CD4-positive, alpha-beta T cell treated with Interleukin-10 for 1 hour (primary cell): ENCODE measurements at places on chromosomes 6 and 20.

- no peak for DNase-seq
These were observed 996 bp downstream of the DOK5 start for GRCh38 chr20:54476169-54477009.

DNA sequence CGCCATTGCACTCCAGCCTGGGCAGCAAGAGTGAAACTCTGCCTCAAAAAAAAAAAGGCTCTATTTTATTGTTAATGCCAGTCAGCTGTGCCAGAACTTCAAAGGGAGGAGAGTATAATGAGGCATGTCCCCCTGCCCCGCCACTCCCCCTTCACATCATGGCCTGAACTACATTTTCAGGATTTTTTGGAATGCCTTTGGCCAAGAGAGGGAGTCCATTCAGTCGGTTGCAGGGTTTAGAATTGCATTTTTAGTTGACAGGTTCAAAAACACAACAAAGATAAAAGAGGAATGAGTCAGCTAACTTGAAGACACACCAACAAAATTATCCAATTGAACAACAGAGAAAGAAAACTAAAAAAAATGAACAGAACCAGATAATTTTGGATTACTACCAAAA is 59.1 kb downstream of the CEP43 start:
- DNase-seq = no peak

DNA sequence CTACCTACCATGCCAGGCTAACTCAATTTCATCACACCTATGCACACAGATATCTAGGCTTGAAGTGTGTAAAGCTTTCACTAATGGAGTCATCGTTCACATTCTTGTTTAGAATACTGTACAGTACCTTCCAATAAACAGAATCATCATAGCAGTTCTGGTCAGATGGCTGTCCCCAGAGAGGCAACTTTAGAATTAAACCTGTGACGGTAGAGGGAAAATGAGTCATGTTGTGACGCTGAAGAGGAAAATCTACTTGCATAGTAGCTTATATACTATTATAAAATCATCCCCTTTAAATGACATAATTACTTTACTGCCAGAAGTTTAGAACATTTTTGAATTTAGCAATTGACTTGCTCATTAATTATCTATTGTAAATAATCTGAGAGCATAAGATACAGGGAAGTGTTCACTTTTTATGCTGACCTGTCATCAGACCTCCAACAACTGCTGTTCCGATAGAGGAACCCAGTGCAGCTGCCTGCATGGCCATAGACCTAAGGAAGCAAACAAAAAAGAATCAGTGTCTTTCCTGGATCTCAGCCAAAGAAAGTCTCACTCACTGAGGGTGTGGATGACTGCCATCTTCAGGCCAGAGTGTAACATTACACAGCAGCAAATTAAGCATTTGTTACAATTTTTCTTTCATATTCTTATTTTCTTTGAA is 29.8 kb downstream of the RHAG start:
- DNase-seq = peak; percentile 21

GRCh38 chr6:149254253-149254652 is 63.3 kb upstream of the TAB2 start:
- no peak for DNase-seq

DNA sequence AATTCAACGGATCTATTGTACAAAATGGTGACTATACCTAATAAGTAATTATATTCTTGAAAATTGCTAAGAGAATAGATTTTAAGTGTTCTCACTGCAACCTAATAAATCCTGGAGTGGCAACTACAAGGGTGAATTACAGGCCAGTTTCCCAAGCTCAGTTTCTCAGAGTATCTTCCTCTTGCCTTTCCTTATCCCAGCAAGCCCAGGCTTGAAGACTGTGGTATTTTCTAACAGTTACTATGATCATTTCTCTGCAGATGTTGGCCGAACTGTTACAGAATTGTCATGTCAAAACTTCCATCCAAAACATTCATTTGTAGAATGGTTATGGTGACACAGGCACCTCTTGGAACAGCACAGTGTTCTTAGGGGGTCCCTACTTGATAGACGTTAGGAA is 138.1 kb upstream of the PTCHD4 start:
- no peak for DNase-seq

DNA sequence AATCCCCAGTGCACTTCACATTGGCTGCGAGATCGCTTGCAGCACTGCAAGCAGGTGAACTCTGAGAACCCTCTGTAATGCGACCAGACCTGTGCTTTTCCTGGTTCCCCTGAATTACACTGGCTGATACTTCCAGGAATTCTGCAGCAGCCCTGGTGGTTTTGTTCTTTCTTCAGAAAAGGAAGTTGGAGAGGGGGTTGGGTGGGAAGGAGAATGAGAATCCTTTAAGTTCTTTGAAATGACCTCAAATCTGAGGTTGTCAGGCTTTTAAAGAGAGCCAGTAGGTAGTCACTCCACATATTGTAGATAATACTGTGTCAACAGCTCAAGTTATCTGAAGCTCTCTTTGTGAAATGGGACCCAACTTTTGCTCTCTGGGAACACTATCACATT is 62.4 kb downstream of the GCNT2 start:
- DNase-seq = no peak
